ENCODE measurements at places on chromosomes 16 and 17.

GRCh38 chr17:1060991-1061390 lies 64.1 kb downstream of the TIMM22 start:
- DNase-seq = no peak

DNA sequence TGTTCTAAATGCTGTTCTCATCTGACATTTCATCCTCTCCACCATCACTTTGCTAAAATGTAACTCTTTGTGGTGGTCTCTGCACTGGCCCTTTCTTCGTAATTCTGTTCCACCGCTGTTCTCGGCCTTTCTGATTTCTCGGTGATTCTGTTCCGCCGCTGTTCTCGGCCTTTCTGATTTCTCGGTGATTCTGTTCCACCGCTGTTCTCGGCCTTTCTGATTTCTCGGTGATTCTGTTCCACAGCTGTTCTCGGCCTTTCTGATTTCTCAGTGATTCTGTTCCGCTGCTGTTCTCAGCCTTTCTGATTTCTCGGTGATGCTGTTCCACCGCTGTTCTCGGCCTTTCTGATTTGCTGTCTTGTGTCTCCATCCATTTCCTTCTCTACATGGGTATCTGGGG lies 12.3 kb downstream of the FOXF1 start:
- no peak for DNase-seq

GRCh38 chr16:606656-607307 lies 16.9 kb downstream of the RAB40C start:
- no peak for DNase-seq

DNA sequence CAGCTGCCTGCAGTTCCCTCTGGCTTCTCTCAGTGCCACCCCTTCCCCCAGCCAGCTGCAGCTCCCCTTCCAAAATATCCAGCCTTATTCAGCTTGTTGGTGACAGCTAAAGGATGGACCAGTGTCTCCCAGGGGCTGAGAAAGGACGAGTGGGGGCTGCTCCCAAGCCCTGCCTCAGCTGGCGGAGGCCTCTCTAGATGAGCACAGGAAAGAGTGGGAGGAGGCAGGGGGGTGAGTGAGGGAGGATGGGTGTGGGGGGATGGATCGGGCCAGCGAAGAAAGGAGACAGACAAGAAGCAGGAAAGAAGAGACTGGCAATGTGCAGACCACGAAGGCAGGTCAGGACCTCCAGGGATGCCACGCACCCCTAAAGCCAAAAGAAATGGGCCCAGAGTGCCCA lies 17.5 kb downstream of the PIPOX start:
- no peak for DNase-seq

GRCh38 chr17:292016-292415 lies 60.6 kb downstream of the RPH3AL start:
- DNase-seq = no peak

GRCh38 chr16:3999479-4000325 lies 116.5 kb downstream of the ADCY9 start:
- DNase-seq = no peak

DNA sequence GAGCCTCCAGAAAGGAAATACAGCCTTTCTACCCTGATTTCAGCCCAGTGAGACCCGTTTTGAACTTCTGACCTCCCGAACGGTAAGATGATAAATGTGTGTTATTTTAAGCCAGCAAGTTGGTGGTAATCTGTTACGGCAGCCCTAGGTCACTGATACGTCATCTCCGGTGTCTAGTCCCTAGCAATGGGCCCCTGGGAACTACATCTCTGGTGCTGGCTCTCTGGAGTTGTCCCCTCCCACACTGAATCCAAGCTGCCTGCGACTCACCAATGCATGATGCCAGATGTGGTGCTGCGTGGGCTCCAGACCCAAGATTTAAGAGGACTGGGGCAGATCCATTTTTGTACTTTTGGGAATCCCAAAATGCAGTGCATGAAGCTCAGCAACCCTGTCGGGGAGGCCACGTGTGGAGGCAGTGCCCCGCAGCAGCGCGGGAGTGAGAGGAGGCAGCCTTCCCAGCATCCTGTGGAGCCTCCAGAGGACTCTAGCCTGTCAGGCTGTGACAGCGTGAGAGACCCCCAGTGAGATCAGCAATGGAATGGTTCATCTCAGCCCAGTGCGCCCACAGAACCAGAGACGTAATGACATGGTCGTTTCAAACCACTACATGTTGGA lies 43.6 kb upstream of the USP7 start:
- no peak for DNase-seq

- DNase-seq = no peak
Measured at GRCh38 chr17:35713069-35713728, 18.2 kb upstream of the RASL10B start.

- DNase-seq = no peak
Measured at GRCh38 chr17:21376759-21377690, 868 bp downstream of the KCNJ12 start.

- DNase-seq = no peak
Measured at GRCh38 chr17:30093463-30094147, 23.0 kb upstream of the NSRP1 start.

DNA sequence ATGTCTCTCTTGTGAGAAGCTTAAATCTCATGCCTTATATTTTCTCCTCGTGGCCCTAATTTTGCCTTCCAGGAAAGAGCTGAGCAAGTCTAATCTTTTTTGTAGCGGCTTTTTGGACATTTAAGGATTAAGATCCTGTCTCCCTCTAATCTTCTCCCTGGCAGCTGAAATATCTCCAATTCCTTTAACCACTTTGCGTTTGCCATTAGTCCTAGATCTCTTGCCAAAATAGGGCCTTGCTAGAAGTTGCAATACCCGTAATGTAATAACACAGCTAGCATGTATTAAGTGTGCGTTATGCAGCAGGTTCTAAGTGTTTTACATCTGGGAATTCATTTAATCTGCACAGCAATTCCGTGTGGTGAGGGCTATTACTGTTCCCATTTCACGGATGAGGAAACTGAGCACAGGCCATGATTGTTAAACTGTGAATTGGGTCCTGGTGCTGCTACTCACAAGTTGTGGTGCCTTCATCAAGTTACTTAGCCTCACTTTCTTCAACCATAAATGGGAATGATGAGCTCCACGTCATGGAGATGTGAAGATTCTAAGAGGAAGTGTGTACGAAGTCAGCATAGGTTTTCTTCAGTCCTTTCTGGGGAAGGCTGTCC lies 198.9 kb upstream of the ASIC2 start:
- no peak for DNase-seq

DNA sequence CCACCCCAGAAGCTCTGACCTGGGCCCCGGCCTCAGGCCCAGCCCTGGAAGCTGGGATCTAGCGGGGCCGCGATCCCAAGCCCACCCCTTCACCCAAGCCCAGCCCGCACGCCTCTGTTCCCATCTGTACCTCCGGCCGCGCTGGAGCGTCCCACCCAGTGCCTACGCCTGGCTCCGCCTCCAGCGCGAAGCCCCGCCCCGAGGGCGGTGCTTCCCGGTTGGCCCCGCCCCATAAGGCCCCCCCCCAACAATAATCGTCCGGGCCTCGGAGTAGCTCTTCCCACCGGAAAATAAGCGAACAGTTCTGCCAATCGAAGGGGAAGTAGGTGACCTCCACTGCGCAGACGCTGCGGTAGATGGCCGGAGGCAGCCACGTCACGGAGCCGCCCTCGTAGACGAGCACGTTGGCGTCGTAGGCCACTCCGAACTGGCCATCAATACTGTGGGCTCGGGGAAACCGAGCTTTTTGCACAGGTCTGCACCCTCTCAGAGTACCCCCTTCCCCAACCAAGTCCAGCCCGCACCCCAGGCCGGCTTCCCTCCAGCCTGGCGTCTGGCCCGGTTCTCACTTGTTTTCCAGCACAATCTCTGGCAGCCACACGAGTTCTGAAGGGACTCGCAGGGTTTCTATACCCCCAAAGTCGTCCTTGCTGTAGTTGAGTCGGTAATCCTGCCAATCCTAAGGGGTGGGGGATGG lies 1.1 kb downstream of the CHRNE start:
- DNase-seq = no peak

GRCh38 chr17:42843358-42843934 lies 934 bp upstream of the AOC2 start:
- no peak for DNase-seq

DNA sequence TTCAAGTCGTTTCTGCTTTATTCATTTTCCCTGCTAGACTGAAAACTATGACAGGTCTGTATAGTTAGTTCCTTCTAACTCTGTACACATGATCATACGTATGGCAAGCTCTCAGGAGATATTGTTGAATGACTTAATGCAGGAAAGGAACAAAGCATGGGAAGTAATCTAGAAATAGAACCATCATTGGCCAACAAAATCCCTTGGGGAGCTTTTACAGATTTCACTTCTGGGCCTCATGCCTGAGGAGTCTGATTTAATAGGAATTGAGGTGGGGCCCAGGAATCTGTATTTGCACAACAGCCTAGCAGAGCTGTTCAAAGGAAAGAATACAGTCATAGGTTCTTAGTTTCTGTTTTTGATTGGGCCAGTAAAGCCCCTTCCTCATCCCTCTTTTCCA lies 229.2 kb downstream of the MAP2K6 start:
- DNase-seq = no peak

DNA sequence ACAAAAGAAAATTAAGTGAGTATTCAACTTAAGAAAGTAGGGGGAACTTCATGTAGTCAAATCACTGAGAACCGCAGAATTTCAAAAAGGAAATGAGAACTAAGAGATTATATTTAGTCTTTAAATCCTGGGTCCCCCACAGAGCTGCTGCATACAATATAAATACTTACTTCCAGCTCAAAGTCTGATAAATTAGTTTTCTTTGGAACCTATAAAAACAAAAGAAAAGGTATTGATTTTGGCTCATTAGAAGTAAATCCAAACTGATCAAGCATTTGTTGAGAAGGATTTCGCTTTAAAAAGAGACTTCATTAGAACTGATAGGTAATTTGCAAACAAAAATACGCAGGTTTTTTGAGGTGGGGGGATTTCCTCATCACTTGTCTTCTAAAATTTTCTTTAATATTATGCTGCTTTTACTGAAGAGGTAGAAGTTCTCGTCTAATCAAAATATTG lies 21.9 kb downstream of the PARN start:
- no peak for DNase-seq

GRCh38 chr16:50309527-50310307 lies 43.4 kb downstream of the ADCY7 start:
- no peak for DNase-seq

- no peak for DNase-seq
Measured at GRCh38 chr17:75872434-75873351, 5.7 kb downstream of the TRIM47 start.

DNA sequence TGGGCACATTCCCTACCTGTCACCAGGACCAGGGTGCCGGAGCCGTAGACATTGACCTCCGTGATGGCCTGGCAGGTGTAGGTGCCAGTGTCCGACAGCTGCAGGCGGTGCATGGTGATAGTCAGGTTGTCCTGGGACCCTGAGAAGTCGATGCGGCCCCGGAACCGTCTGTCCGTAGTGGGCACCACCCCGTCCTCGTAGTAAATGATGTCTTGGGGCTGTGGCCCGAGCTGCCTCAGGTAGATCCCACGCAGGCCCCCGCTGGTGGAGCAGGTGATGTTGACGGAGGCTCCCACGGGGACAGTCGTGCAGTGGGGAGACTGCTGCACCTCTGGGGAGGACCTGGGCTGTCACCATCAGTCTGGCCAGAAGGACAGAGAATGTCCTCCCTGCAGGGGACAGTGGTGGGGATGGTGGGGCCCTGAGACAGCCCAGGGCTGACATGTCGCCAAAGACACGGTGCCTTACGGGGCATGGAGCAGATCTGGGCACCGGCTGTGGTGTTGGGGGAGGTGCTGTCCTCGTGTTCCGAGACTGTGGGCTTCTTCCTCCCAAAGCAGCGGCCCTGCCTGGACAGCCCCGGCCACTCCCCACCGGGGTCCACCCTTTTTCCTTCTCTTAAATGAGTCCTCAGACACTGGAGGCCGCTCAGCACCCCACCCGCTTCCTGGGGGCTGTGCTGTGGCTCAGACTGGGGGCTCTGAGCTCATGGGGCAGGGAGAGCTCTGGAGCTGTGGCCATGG lies 586 bp downstream of the CD7 start:
- no peak for DNase-seq

DNA sequence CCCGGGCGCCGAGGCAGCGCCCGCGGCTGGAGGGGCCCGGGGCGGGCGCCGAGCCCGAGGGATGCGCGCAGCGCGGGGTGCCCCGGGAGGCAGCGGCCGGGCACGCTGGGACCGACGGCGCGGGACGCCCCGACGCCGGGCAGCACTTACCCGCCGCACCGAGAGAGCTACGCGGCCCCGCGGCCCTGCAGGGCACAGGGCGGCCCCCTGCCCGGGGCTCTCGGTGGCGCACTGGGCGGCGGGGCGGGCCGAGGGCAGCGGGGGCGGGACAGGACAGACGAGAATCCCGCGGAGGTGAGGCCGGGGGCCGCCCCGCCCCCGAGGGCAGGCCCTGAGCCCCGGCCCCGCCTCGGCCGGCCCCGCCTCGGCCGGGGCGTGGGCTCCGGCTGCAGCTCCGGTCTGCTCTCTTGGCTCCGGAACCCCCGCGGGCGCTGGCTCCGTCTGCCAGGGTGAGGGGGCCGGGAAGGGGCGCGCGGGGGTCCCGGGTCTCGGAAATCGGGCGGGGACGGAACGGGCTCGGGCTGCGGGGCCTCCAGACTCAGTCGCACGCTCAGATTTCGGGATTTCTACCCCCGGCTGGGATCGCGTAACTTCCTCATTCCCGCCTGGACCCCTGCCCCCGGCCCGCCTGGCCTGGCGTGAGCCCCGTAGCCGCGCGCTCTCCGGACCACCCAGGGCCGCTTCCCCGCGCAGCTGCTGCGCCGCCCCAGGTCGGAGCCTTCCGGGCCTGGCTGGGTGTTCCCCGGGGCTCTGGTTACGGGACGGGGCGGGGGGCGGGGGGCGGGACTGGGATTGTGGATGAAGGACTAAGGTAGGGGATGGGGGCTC lies at the start of gene PLD2:
TSS of gene PLD2 (plus strand) at position 376 of the 828 bp plus-strand sequence. CDS start 621 bp downstream, outside the sequence.
- DNase-seq = peak; percentile 79

DNA sequence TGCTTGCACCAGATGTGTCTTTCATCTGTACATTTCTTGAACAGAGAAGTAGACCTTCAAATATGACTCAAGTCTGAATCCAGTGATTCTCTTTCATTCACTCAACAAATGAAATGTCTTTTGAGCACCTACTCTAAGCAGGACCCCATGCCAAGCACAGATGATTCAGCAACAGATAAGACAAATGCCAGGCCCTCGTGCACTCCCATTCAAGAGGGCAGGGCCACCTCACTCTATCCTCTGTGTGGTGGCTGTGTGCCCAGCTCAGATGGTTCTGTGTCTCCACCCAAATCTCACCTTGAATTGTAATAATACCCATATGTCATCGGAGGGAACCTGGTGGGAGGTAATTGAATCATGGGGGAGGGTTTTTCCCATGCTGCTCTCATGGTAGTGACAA lies 74.1 kb upstream of the NKD1 start:
- no peak for DNase-seq

DNA sequence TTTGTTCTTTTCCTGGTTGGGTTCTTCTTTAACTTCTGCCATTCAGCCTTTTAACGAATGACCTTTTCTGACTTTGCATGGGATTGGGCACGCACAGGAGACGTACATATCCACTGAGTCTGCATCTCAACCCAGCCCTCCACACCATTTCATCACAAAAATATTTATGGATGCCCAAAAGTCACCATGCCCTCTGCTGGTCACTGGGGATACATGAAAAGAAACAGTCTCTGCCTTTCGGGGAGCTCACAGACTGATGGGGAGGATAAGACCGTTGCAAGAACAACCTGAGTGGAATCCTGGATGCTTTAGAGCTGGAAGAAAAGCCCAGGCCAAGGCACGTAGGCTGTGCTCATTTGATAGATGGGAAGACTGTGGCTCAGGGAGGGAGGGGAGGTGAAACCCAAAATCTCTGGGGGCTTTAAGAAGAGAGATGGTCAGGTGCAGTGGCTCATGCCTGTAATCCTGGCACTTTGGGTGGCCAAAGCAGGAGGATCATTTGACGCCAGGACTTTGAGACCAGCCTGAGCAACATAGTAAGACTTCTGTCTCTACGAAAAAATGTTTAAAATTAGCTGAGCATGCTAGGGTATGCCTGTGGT lies 7.9 kb upstream of the MT2A start:
- no peak for DNase-seq
